Hippocampal formation (tissue), 2 donors: ENCODE measurements at places on chromosomes 6 and 20.
A peak's percentile ranks its signal among the peaks of the same experiment; 100 is the strongest.

DNA sequence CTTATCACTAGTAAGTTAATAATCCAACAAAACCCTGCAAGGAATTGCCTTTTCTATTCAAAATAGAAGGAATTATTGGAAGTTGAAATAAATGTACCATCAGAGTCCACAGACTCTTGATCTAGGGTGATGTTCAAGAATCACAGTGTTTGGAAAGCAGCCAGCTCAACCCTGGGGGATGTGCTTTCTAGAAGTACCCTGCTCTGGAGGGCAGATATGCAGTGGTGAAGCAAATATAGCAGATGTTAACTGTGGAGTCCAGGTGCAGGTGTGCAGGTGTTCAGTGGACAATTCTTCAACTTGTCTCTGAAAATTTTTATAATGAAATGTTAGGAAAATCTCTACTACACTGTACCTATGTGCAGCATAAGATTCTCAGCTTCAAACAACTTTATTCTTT is 9.1 kb upstream of the INSM1 start:
- no peak for DNase-seq

DNA sequence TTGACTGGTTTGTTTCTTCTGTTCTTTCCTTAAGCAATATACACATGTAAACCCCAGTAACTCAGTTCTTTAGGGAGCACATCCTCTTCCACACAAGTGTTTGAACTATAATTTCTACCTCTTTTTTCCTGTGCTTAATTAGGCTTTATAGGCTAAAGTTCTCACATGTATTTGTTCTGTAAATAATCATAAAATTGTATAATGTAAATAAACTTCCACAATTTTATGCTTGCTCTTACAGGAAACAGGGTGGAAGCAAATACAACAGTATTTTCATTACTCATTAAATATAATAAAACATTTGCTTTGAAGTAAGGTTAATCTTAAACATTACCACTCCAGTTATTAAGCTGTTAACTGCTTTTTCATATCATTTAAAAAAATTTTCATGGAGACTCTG is 26.9 kb downstream of the GPRC6A start:
- no peak for DNase-seq

- no peak for DNase-seq
Measured at GRCh38 chr6:33731751-33732282, 14.9 kb downstream of the IP6K3 start.

GRCh38 chr20:40687384-40688128 is 1.5 kb downstream of the MAFB start:
- DNase-seq: no peak

DNA sequence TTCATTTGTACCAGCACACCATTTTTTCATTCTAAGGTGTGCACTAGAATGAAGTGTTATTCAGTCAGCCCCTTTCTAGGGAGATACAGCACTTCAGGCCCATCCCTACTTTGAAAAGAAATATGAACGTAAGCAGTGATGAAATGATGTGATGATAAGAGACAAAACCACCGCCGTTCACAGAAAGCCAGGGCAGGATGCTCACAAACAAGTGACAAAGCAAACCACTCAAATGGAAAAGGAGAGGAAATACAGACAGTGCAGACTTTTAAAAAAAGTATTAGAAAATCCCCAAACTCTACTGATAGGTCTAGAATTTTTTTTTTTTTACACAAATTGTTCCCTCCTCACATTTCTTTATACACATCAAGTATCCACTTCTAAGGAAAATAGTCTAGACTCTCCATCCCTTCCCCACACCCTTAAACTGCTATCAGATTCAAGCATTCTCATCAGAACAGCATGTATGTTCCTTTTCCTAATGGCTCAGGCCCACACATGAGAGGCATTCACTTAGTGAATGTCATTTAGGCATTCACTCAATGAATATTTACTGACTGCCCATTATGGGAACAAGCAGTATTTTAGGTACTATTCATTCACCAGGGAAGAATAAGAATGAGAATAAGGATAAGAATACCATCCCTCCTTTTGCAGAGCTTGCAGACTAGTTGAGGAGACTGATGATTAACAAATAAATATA is 243.5 kb downstream of the GMPR start:
- DNase-seq: no peak

DNA sequence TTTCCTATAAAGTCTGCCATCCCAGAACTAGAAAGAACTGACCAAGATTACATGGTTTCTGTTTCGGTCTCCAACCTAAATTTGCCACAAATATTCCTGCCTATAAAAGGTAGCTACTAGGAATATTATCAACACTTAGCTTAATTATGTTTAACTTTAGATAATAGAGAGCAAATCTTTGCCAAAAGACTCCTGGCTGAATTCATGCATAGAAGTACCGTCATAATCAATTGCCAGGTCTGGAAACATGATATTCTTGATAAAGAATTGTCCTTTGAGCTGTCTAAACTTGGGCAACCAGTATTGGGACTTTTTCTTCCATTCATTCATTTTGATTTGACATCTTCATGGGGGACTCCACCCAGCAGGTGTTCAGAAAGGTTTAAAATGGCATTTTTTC is 22.4 kb downstream of the CALHM6 start:
- no peak for DNase-seq

GRCh38 chr6:137702791-137703424 is 164.2 kb upstream of the TNFAIP3 start:
- DNase-seq: no peak

DNA sequence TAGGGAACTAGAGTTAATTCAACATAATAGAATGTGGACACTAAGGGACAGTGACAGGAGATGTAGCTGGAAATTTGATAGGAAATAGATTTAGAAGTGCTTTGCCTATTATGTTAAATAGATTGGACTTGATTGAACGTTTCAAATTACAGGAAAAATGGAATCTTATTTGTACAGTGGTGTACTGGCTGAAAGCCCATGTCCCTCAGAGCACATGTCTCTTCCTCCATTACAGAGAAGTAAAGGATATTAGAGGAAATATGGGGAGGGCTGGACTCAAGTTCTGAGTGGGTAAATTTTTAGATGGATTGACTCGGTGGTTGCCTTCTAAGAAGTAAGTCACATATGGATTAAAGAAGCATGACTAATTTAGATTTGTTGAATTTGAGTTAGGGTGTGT is 11.4 kb downstream of the PKIB start:
- DNase-seq: no peak

DNA sequence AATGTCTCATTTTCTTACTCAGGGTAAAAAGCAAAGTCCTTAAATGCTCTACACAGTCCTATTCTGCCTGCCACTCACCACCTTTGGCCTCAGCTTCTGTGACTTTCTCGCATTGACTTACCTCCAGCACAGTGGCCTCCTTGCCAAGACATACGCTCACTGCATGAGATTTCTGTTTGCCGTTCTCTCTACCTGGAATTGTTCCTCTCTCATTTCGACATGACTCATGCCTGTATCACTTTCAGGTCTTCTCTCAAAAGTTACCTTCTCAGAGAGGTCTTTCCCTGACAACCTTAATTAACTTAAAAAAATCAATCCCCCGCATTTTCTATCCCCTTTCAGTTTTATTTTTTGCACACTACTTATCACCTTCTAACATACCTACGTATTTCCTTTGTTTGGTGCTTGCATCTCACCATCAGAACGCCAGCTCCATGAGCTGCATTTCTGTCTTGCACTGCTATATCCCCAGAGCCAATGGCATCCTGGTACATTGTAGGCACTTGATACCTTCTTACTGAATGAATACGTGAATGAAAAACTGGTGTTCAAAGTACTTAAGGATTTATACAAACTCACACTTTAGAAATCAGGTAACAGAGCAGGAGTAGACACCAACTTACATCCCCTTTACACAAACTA is 24.5 kb downstream of the TENT5A start:
- no peak for DNase-seq

GRCh38 chr20:10542442-10542841 is 107.3 kb downstream of the SLX4IP start:
- no peak for DNase-seq

DNA sequence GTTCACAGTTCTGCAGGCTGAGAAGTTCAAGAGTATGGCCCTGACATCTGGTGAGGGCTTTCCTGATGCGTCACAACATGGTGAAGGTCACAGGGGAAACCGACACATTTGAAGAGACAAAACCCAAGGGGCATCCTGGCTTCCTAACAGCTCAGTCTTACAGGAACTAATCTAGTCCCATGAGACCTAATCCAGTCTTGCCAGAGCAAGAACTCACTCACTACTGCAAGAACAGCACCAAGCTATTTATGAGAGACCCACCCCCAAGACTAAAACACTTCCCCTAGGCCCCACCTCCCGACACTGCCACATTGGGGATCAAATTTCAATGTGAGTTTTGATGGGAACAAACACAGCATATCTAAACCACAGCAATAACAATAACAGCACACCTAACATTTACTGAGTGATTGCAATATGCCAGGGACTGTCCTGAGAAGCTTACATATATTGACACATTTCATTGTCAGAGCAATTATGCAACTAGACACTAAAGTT is 46.6 kb downstream of the TPBG start:
- no peak for DNase-seq

GRCh38 chr20:44732327-44732726 is 13.3 kb upstream of the KCNK15 start:
- DNase-seq: no peak

GRCh38 chr6:70180183-70180900 is 122.5 kb downstream of the COL9A1 start:
- DNase-seq: no peak

- DNase-seq: no peak
Measured at GRCh38 chr20:63366390-63367365, 5.5 kb upstream of the CHRNA4 start.

GRCh38 chr6:36600564-36601146 is 6.5 kb downstream of the SRSF3 start:
- no peak for DNase-seq

- peak; percentile 69 for DNase-seq
Measured at GRCh38 chr6:28863604-28864325, 60.0 kb downstream of the TRIM27 start.

- peak; percentile 81 for DNase-seq
Measured at GRCh38 chr6:32968867-32969684, 682 bp downstream of the BRD2 start.

DNA sequence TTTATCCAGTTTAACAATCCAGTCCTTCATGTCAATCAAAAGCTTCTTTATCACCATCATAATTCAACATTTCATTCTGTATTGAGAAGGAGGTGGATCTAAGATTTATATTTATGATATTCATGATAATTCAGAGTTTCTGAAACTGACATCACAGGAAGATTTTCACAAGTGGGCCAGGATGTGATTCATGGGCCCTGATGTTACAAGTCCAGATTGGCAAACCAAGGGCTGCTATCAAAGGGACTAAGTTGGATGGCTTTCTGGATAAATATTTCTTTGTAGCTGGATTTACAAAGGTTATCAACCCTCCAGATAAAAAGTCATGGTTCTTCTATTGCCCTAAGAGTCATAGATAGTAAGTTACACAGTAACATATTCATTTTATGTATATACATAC is 866.5 kb downstream of the KIF16B start:
- no peak for DNase-seq

- no peak for DNase-seq
Measured at GRCh38 chr6:25050356-25050755, 114.6 kb upstream of the RIPOR2 start.

DNA sequence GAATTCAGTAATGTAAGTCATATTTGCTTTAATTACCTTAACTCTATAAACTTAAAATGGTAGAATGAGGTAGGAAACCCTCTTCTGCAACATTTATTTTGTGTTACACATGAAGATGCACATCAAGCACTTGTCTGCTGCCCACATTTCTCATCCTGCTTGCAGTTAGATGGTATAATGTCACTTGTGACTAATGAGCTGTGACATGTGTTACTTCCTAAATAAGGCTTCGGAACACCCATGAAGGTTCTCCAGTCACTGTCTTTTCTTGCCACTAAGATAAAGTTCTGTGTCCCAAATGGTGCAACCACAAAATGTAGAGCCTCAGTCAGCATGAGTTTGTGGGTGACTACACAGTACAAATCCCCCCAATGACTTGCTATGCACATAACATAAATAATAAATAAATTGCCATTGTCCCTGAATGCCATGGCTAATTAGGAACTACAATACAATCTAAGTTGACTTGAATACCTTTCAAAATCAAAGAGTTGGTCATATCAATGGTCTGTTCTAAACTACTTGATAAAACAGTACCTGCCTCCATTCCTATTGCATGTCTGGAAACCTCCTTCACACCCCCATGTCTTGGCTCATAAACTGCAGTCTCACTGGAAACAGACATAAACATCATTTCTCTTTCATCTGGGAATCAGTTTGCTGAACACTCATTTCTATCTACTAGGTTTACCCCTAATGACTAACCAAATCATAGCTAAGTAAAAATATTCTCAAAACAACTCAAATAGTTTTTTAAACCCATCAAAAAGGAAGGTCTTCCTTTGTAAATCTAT is 157.2 kb downstream of the PTPRK start:
- no peak for DNase-seq

- DNase-seq: no peak
Measured at GRCh38 chr6:82072751-82073150, 174.8 kb downstream of the IBTK start.

- DNase-seq: no peak
Measured at GRCh38 chr6:129882510-129883023, 21.5 kb upstream of the TMEM244 start.
